ENCODE measurements at places on chromosomes 11 and 22.

DNA sequence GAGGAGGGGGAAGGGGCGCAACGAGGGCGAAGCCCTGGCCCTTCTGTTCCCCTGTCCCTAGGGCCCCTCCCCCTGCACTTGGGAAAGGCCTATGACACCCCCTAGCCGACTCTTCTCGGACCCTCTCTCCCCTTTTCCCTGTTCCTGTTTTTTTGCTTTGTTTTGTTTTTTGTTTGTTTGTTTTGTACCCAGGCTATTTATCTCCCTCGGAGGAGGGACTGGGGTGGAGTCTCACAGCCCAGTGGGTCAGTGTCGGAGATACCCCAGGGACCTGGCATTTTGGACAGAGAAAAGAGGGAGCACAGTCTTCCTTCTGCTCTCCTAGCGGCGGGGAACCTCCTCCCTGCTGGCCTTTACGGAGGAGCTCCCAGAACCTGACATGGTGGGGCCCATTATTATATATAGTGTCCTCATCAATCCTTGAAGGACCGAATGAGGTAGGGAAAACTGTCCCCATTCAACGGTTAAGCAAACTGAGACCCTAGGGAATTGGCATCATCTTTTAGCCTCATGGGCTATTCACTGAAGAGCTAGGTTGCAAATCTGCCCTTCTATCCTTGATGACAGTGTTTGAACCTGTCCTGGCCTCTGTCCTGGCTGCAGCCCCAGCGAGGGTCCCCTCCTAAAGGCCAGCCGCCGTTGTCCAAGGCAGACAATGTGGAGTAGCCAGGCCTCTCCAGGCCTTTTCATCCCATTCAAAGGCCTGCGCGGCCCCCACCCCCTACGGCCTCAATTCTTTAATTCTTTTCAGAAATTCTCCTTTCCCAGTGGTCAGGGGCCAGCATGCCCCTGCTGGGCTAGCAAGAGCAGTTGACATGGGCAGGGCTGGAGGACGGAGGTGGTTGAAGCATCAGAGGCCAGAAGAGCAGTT, 911 bp downstream of the EMID1 start:
- no peak for DNase-seq

- DNase-seq: no peak
Observed at GRCh38 chr11:115279813-115280761, 224.1 kb downstream of the CADM1 start.

DNA sequence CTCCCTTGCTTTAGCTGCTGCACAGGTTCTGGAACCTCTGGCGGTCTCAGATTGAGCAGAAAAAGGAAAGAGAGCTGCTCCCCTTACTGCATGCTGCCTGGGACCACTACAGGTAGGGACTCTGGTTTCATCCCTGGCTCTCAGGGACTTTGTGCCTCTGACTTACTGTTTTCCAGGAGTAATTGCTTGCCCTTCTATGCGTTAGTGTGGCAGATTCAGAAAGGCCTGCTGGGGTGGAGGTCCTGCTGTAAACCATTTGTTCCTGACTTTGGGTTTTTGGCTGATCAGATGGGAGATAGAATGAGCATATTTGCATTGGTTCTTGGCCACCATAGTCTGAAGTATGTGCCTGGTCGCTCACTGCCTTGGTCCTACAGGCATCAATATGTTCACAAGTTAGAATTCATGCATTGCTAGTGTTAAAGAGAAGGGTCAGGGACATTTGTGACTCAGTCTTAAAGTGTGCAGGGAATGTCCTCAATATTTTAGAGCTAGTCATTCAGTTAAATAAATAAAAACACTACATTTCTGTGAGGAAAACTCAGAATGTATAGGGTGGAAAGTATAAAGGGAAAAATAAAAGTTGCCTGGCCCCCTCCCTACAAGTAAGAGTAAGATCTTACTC, 78.0 kb downstream of the PISD start:
- no peak for DNase-seq

GRCh38 chr11:43574411-43574810, 106.1 kb upstream of the HSD17B12 start:
- DNase-seq: no peak

GRCh38 chr11:9139628-9140357, 48.4 kb upstream of the SCUBE2 start:
- no peak for DNase-seq

DNA sequence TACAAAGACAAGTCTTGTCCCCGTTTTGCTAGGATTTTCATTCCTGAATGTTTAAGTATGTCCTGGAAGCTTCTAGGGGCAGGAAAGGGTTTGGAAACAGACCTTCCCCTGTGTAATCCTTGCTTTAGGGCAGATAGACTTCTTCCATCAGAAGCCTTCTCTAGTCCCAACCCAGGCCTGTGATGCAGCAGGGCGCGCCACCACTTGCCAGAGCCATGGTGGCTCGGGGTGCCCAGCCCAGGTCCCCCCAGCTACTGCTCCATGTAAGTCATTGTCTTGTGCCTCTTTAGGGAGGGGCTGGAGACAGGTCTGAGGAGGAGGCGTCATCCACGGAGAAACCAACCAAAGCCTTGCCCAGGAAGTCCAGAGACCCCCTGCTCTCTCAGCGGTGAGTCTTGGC, 4.3 kb downstream of the NOL12 start:
- no peak for DNase-seq

GRCh38 chr11:79610678-79611077, 169.8 kb upstream of the TENM4 start:
- DNase-seq: no peak

DNA sequence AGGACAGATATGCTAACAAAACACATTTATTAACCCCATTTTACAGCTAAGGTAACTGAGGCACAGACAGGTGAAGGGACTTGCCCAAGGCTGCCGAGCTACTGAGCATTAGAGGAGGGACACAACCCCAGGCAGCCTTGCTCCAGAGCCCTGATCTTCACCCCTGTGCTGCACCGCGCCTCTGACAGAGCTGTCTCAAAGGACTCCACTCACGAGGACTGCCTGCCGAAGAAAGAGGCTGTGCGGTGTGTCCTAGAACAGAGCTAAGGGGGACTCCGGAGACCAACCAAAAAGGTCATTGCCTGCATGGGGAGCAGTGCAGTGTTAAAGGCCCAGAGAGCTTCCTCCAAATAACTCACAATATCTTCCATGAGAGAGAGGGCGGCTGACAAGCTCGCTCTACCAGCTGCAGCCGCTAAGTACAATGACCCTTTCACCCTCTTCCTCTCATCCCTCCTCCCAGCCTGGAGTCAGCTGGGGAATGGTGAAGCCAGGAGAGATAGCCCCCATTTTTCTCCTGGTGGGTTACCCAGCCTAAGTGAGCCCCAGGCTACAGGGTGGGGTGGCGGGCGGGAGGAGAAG, 119.2 kb downstream of the DSCAML1 start:
- DNase-seq: no peak

DNA sequence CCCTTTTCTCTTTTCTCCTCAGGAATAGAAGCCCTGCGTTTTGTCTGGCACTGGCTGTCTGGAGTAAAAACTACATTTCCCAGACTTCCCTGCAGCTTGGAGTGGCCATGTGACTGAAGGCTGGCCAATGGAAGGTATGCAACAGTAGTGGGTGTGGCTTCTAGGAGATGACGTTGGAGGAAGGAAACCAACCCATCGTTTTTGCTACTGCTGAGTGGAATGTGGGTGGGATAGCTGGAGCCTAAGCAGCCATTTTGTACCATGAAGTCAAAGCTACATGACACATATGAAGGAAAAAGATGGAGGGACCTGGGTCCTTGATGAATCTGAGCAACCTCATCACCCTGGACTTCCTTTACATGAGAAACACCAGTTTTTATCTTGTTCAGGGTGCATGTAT, 19.6 kb downstream of the FGF3 start:
- peak; percentile 12 for DNase-seq

GRCh38 chr22:49666146-49666809, 161.4 kb downstream of the BRD1 start:
- no peak for DNase-seq

DNA sequence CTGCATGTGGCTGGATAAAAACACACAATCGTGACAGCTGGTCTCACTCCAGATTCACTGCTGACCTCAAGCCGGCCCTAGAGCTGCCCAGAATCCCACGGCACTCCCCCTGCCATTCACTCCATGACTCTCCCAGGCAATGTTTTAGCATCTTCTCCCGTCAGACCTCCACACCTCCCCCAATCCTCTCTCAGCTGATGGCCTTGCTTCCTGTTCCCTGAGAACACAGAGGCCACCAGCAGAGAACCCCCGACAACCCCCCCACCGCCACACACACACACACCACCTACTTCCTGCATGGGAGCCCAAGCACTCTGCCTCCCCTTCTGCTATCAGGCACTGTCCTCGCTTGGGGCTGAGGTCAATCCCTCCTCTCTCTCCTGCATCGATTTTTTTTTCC, 9.3 kb downstream of the TNKS1BP1 start:
- no peak for DNase-seq

GRCh38 chr22:19174106-19175025, 4.2 kb downstream of the SLC25A1 start:
- no peak for DNase-seq

GRCh38 chr22:30291058-30291892, 2.0 kb upstream of the CASTOR1 start:
- no peak for DNase-seq

GRCh38 chr11:66889960-66890359, 33.1 kb downstream of the LRFN4 start:
- DNase-seq: no peak

DNA sequence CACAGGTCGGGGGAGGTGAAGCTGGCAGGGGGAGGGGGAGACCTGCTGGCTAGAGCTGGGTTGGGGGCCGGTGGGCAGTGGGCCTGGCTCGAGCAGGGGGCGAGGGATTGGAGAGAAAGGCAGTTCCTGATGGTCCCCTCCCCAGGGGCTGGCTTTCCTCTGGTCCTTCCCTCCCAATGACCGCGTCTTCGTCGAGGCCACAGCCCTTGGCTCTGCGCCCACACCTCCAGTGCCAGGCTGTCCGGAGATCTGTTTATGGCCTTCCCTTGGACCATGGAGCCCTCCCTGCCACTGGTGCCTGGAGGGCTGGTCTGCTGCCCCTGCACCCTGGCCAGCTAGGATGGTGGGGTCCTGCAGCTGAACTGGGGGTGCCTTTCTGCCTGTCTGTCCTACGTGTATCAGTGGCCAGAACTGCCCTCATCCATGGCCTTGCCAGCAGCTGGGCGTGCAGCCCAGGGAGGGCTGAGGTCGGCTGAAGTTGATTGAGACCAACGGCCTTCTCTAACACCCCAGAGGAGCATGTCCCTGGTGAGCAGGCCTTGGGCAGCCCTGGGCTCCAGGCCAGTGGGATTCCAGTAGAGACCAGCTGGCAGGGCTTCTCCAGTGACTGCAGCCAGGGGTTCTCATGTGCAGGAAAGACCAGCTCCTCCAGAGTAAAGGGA, 12.3 kb downstream of the TANGO2 start:
- no peak for DNase-seq

GRCh38 chr11:2235588-2236326, 34.6 kb downstream of the ASCL2 start:
- no peak for DNase-seq

- no peak for DNase-seq
Observed at GRCh38 chr11:1997755-1998154, at the start of gene H19. H19 (minus strand) TSS chr11:1997842.

DNA sequence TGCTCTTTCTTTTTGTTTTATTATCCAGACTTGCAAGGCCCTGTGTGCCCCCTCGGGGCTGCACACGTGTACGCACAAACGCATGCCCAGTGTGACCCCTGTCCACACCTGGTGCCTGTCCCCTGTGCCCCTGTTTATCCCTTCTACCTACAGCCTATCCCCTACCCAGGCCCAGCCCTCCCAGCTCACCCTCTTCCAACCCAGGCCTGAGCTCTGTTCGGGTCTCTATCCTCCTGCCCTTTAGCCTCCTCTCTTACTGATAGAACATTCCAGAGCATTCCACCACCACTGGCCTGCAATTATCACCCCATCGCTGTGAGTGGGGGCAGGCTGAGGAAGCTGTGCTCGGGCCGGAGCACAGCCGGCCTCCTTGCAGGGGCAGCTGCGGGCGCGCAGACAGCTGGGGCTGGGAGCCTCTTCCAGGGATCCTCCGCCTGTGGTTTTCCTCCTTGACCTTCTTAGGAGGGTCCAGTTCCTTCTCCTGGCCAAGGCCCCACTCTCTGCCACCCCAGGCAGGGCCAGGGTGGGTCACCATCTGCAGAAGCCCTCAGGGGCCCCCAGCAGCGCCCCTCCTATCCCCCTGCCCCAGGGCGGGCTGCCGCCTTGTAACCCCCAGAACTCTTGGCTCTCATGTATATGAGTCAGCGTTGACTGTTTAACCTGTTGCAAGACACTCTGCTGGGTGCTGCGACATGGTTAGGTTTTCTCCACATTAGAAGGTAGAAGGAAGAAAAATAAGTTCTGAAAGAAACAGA, 41.8 kb upstream of the KCNQ1OT1 start:
- DNase-seq: no peak

GRCh38 chr22:43827003-43827735, 15.1 kb upstream of the EFCAB6 start:
- DNase-seq: no peak

DNA sequence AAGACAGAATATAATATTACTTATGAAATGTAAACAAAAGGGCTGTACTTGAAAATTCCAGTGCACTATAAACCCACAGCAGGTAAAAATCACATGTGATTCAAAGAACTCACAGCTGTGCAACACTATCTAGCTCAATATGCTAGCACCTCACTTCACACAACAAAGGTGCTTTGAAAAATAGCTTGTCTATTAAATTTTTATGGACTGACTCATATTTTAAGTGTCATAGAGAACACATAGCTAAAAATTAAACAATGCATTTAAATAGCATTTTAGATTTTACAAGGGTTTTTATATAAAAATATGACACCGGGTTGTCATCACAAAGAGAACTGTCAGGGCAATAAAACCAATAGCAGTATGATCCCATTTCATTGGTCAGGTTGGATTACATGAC, 1390.5 kb upstream of the TENM4 start:
- DNase-seq: no peak

DNA sequence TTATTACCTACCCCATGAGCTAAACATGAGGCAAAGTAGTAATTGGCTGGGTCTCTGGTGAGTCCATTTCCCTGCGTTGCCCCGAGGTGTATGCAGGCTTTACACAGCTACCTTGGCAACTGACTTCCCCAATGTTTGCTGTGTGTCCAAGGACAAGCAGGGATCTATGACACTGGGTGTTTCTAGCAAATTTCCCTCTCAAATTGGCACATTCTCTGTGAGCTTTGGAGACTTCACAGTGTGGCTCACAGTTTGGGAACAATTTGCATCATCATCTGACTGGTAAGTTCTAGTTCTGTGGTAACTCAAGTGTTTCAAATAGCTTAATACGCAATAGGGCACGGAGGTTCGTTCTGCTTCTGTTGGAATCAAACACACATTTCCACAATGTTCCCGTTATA, 12.5 kb downstream of the NNMT start:
- no peak for DNase-seq

DNA sequence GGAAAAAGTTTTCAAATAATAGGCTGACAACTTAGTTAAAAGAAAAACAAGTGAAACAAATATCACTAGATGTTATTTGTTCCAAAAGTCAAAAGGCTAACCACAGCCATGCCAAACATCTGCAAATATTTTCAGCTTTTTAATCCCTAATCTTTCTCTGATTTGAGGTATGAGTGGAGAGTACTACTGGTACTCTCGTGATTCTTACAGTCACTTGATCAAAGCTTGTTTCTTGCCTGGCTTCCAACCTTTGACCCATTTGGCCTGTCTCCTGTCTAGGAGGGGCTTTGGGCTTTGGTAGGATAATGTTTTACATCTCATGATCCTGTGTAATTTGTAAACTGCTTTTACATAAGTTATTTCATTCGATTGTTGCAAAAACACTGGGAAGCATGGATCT, 301.8 kb upstream of the SORL1-AS1 start:
- no peak for DNase-seq
